GM12864 (cell line): ENCODE measurements at places on chromosomes 7 and 10.

DNA sequence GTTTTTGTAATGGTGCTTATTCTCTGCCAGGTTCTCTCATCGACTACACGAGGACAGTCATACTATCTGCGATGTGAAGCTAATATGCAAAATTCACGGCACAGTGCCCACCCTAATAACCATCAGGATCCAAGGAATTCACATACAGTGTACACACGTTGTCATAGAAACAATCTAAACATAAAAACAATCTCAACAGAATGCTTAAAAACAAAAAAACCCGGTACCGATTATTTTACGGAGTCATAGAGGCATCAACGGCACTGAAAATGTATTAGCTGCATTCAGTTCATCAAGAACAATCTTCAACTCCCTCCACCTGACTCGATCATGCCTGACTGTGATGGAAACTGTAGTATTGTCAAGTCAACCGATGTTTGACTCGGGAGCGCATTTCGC lies 628 bp downstream of the MRPS33 start:
- DNase-seq, result no peak

- DNase-seq, result no peak
Measured at GRCh38 chr7:106270122-106270977, 14.4 kb downstream of the NAMPT start.

DNA sequence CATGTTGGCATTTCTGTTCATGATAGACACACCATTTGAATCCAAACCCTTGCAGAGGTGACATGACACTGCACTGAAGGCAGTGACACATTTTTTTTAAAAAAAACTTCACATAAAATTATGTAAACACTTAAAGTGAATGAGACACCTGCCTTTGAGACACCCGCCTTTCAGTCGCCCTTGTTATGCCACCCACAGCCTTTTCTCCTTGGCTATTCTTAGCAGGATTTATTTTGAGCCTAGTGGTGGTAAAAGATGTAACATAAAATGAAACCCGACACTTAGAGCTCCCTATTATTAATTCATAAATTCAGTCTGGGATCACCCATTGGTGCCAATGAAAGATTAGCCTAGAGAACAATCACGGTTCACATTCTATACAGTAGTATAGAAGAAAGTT lies 161.3 kb downstream of the DYNC1I1 start:
- no peak for DNase-seq

DNA sequence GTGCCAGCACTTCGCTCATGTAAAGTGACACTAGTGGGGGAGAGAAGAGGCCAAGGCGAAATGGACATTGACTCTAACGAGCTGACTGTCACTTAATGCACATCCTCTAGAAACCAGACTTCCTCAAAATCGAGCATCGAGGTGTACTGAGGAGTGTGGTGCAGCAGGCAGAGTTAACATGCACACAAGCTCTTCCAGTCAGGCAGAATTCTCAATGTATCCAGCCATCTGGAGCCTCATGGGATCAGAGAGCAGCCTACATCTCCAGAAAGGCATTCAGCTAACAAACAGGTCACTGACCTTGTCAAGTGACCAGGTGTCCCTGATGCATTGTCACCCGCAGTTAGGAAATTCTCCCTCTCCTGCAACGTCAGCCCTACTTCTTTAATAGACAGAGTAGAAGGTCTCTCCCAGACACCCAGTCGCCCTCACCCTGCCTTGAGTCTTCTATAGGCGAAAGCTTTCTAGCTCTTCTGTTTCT lies 259.8 kb upstream of the AOAH start:
- DNase-seq, result no peak

GRCh38 chr10:107540981-107541380 lies 376.5 kb upstream of the SORCS1 start:
- DNase-seq, result no peak

DNA sequence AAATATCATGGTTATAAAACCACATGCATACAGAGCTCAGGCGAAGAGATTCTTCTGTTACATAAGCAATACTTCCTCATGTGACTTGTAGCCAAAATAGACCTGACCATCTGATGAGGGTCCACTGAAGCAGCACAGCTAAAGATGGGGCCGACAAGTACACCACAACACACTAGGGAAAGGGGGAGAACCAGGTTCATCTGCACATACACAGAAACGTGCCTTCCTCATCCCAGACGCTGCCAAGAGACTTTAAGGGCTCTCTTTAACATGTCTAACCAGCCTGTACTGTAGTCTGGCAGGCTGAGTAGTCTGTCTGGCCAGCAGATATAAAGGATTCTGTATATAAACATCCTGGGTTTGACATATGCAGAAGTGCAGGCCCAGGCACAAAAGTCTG lies 30.3 kb downstream of the ERCC6 start:
- no peak for DNase-seq

DNA sequence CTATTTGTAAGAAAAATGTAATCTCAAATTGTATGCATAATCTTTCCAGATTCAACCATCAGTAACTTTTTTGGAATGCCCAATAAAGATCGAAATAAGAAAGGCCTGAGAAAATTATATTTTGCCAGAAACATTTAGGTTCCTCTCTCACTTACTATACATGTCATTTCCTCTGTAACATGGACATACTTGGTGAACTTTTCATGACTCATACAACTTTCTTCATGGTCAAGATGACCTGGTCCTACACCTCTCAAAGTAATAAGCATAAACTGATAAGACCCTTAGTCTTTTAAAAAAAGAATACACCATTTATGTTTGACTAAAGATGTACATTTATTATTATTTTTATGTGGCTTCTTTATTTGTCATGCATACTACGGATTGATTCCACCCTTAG lies 125.3 kb downstream of the REEP3 start:
- no peak for DNase-seq

DNA sequence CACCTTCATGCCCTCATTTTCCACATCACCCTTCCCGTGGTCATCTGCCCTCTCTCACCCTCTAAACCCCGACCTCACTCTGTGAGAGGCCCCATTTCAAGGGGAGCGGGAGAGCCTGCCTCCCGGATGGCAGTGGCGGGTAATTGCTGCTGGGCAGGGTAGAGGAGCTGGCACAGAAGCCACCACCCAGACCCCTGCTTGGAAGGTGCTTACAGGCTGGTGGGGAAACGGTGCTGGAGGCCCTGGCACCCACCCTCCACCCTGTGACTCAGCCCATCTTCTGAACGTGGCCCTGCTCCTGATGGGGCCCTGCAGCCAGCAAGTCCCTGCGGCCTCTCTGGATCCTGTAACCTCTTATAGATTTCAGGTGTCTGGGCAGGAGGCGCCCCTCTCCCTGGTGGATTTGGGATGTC lies 10.6 kb upstream of the PWWP2B start:
- DNase-seq, result no peak

DNA sequence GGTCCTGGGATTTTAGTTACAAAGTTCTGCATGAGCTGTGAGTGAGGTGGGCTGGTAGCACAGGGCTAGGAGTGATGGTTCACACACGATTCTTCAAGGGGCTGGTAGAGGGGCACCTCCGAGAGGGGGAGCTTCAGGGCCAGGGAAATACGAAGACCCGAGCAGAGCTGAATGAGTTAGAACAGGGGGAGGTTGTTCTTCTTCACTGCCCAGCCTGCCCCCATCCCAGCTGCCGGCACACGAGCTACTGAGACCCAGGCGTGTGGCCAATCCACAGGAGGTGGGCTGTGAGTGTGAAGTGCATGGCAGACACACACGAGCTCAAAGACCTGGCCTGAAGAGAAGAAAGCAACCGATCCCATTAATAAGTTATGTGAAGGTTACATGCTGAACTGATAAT lies 256.2 kb upstream of the ZNF32 start:
- no peak for DNase-seq

GRCh38 chr7:65872776-65873581 lies at the start of gene VKORC1L1:
VKORC1L1 (plus strand) TSS chr7:65873074; CDS start chr7:65873372, 298 bp downstream.
- peak; percentile 67 for DNase-seq

DNA sequence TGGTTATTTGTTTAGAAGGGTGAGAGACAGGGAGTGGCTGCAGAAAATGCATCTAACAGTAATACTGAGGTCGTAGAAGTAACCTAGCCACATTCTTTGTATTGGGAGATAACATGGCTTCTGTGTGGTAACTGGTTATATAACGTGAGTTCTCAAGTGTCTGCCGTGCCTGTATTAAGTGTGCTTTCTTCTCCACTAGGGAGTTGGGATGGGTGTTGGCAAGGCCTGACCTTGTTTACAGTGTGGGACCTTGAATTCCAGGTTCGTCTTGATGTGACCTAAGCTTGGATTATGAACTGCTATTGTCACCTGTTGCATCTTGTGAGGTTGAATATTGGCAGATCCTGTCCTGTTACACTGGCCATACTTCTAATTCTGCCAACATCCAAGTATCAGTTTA lies 145.3 kb upstream of the NAMPT start:
- no peak for DNase-seq

DNA sequence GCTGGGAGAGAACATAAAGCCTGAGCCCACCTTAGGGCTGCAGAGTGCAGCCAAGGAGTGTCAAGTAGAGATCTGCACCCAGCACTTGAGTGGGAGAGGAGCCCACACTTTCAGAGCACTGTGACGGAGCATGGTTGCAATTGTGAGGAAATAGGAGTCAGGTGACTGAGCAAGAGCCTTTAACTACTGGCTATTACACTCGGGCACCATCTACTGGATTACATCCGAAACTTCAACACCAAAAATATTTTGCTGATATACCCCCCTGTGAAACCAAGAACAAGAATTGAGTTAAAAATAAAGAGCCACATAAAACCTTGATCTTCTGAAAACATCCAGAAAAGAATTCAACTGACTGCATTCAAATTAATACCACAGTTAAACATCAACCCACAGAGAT lies 657.9 kb downstream of the NXPH1 start:
- no peak for DNase-seq

GRCh38 chr10:89303161-89303560 lies 1.3 kb downstream of the IFIT2 start:
- DNase-seq, result no peak

DNA sequence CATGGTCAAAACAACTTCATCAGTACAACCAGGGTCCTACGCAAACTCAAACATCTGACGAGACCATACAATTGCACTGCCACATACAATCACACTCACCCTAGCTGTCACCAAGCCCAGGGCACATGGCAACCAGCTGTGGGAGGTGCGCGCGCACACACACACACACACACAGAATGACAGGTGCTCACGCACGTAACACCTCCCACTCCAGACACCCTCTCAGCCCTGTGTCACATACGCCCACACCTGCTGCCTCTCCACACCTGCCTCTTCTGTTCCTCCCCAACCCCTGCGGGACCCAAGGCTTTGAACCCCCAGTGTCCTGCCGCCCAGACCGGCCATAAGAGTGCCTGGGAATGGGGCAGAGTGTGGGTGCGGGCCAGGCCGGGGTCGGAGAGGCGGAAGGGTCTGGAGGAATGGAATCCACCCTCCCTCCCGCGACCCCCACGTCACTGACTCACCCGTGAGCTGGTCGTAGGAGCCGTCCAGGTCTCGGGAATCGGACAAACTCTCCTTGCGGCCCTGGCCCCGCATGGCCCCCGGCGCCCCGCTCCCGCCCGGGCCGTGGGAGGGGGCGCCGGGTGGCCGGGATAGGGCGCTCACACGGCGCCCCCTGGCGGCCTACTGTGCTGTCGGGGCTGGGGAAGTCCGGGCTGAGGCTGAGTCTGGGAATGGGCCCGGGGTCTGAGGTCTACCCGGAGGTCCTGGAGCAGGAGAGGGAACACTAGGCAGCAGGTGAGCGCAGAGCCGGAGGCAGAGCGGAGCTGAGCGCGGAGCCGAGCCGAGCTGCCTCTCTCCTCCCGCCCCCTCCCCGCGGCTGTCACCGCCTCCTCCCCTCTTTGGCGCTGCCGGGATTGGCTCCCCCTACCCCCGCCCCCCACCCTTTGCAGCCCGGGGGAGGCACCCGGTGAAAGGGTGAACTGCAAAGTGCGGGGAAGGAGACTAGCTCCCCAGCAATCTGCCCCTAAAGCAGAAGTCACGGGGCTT lies at the start of gene KCNIP2:
KCNIP2 (minus strand) TSS at position 769 of the 990 bp plus-strand sequence; CDS start at position 537, 232 bp downstream.
- DNase-seq, result no peak

GRCh38 chr7:155506854-155507337 lies 39.5 kb downstream of the CNPY1 start:
- no peak for DNase-seq

DNA sequence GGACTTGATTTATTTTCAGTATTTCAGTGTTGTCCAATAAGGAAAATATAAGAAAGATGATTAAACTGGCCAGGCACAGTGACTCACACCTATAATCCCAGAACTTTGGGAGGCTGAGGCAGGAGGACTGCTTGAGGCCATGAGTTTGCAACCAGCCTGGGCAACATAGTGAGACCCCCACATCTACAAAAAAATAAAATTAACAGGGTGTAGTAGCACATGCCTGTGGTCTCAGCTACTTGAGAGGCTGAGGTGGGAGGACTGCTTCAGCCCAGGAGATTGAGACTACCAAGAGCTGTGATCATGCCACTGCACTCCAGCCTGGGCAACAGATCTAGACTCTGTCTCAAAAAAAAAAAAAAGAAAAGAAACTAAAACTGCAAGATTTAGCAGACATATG lies 138.0 kb downstream of the PARD3 start:
- DNase-seq, result no peak

DNA sequence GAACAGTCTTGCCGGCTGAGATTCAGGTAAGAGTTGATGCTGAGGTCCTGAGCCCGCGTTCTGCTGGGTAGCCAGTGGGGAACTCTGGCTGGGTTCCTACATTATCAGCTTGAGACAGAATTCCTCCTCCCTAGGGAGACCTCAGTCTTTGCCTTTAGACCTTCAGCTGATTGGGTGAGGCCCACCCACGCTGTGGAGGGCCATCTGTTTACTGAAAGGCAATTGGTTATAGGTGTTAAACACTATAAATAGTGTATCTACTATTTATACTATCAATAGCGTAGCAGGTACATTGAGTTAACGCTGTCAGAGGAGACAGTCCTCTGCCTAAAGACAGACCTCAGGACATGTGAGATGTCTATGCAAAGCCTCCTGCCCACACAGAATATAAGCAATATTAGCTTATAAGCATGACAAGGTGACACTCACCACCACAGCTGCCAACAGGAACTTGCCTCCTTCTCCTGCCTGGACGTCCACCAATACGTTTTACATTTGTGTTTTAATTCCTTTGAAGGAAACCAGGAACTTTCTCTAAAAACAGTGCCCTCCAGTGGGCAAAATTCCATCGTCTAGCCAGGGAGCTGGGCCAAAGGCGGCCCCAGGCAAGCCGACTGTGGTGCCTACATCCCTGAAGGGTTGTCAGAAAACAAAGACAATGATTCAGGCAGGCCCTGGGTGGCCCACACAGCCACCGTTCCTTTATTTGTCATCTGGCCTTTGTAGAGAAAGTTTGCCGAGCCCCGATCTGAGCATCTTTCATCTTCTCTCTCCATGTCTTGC lies 58.8 kb downstream of the INSIG1 start:
- DNase-seq, result no peak

- no peak for DNase-seq
Measured at GRCh38 chr10:14529351-14529750, 198.6 kb upstream of the FRMD4A start.
